Thyroid gland (tissue), 4 donors: ENCODE measurements at places on chromosomes 6 and 20. TPM values are rescaled to one million over a fixed set of nuclear protein-coding genes. Genes with fewer than 3 reads are reported as not detected.

GRCh38 chr6:137840252-137840651, 26.8 kb upstream of the TNFAIP3 start:
- H3K27ac ChIP-seq = no peak overlapping the region
- no peaks in the 10 kb centered on the region for H3K4me1 ChIP-seq
- H3K4me3 ChIP-seq = no peak overlapping the region

DNA sequence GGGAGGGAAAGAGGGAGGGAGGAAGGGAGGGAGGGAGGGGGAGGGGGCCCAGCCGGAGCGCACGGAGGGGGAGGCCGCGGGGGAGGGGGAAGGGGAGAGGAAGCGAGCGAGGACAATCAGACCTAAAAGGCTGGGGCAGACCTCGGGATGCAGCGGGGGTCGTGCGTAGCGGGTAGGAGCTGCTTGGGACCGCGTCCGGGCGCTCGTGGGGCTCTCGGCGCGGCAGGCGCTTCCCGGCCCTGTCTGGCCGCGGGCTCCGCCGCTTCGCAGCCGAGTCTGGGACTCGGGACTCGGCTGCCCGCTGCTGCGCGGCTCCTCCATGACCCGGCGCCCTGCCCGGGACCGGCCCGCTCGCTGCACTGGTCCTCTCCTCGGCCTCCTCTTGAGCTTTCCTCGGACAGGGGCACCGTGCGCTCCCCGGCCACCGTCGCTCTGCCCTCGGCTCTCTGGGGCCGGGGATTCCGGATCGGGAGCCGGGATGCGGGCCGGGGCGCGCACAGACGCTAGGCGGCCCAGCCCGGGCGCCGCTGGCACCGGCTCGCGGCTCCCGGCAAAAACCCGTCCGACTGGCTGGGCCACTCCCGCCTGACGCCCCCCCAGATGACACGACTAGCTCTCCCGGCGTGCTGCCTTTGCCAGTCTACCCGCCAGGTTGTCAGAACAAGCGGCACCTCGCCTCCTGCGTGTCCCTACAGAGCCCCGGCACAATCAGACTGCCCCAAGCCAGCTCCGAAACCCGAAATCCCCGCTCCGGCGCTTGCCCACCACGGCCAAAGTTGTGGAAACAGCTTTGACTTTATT, 2.2 kb downstream of the TFAP2A start:
- H3K4me3 ChIP-seq = peak overlapping the region; percentile 53
- H3K36me3 ChIP-seq = no peaks in the 10 kb centered on the region
- peak; percentile 75 for DNase-seq
- no peak overlapping the region for H3K27ac ChIP-seq
- H3K27me3 ChIP-seq = peaks cover 72% of the 10 kb centered on the region

GRCh38 chr20:50027611-50028105, 44.9 kb downstream of the SNAI1 start:
- H3K4me3 ChIP-seq = no peak overlapping the region
- no peaks in the 10 kb centered on the region for H3K36me3 ChIP-seq
- DNase-seq = peak; percentile 90
- H3K4me1 ChIP-seq = peaks cover 15% of the 10 kb centered on the region
- H3K27ac ChIP-seq = peak overlapping the region; percentile 50
- no peaks in the 10 kb centered on the region for H3K27me3 ChIP-seq

DNA sequence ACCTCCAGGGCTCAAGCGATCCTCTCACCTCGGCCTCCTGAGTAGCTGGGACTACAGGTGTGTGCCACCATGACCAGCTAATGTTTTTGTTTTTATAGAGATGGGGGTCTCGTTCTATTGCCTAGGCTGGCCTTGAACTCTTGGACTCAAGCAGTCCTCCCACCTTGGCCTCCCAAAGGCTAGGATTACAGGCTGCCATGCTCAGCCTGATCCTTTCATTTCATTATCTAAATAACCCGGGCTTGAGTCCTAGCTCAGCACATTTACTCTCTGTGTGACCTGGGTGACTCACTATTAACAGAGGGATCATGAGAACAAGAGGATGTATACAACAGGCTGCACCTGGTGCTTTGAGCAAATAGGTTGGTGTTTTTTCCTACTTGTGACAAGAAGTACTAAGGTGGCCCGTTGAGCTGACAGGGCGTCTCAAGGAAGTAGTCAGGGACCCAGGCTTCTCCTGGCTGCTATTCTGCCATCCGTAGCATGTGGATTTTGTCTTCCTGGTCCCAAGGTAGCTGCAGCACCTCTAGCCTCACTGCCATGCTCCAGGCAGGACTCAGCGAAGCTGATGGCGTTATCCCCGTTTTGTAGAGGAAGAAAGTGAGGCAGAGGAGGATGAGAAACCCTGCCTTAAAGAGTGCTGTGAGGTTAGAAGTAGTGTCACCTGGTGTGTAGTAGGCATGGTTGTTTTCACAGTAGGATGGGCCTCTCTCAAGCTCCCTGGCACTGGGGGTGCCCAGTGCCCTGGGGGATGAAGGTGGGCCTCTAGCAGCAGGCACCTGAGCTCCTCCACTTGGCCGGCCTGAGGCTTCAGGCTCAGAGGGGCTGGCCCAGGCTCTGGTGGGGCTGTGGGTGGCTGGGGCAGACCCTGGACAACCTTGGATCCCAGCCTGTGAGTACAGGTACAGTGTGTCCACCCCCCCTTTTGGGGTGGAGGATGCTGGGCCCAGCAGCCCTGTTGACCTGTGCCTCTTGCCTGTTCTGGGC, 62.4 kb downstream of the ADNP start:
- no peak overlapping the region for H3K27ac ChIP-seq
- H3K4me1 ChIP-seq = no peaks in the 10 kb centered on the region
- H3K4me3 ChIP-seq = no peak overlapping the region

- no peak overlapping the region for H3K27ac ChIP-seq
- no peaks in the 10 kb centered on the region for H3K27me3 ChIP-seq
- H3K4me1 ChIP-seq = no peaks in the 10 kb centered on the region
Measured at GRCh38 chr6:51996296-51996947, 91.0 kb downstream of the PKHD1 start.

DNA sequence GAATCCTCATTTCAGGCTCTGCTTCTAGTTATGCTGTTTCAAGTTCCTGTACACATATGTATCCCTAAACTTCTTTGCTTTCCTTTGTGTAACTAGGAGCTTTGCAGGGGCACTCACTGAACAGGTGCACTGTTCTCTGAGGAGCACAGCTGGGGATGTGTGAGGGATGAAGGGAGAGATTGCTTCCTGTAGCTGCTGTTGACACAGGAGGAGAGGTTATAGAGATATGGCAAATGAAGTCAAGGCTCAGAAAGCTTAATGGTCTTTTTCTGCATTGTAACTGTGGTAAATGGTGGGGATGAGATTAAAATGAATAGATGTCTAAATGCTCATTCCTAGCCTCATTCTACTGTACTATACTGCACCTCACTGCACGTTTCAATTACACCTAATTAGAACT, 454.3 kb downstream of the BTBD3 start:
- no peak overlapping the region for H3K4me3 ChIP-seq
- no peaks in the 10 kb centered on the region for H3K27me3 ChIP-seq
- no peaks in the 10 kb centered on the region for H3K36me3 ChIP-seq
- H3K27ac ChIP-seq = no peak overlapping the region

DNA sequence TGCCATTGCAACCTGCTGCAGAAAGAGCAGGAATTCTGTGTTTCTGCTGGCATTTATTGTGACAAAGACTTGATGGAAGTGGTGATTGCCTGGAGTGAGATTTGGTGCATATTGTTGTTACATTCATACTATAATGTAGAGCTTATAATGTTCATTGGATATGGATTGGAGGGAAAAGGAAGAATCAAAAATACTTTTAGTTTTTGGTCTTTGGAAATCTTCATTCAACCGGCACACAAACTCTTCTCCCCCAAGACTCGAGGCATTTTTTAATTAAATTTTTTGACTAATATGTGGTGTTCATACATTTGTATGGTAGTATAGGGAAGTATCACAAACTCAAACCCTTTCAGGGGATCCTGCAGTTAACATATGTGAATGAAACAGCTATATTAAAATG, 380.8 kb downstream of the DOK5 start:
- DNase-seq = no peak
- no peaks in the 10 kb centered on the region for H3K4me1 ChIP-seq
- no peak overlapping the region for H3K27ac ChIP-seq
- H3K36me3 ChIP-seq = no peaks in the 10 kb centered on the region
- no peaks in the 10 kb centered on the region for H3K27me3 ChIP-seq

- H3K27me3 ChIP-seq = no peaks in the 10 kb centered on the region
- no peaks in the 10 kb centered on the region for H3K4me1 ChIP-seq
- DNase-seq = no peak
- no peaks in the 10 kb centered on the region for H3K36me3 ChIP-seq
- H3K4me3 ChIP-seq = no peak overlapping the region
Measured at GRCh38 chr6:152563177-152563576, 74.0 kb downstream of the SYNE1 start.

DNA sequence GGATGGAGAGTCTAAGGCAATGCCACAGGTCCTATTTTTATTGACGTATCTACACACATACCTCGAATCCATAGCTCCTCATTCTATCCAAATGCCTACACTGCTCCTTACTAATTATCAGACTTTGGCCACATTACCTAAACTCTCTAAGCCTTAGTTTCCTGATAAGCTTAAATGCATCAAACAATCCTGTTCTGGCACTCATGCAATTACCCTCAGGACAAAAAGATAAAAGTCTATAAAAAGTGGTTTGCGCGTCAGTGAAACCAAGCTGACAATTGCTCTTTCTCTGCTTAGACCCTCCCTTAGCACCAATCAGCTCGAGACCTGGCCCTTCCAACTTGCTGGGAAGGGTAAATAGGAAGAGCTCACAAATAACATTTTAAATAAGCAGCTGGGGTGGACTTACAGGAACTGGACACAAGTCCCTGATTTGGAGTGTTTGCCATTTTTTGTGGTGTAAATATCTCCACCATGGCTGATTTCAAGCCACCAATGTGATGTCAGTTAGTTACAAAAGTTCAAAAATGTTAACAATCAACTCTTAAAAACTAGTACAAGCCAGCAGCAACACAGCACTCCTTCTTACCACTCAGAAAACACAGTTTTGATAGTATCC, 7.2 kb upstream of the PLEKHG1 start:
- H3K4me1 ChIP-seq = no peaks in the 10 kb centered on the region
- no peaks in the 10 kb centered on the region for H3K27me3 ChIP-seq
- no peak overlapping the region for H3K27ac ChIP-seq
- H3K4me3 ChIP-seq = no peak overlapping the region

GRCh38 chr6:30493643-30494250, 4.4 kb downstream of the HLA-E start:
- H3K4me3 ChIP-seq = no peak overlapping the region
- no peak for DNase-seq
- H3K4me1 ChIP-seq = peaks cover 4% of the 10 kb centered on the region
- H3K36me3 ChIP-seq = peaks cover 35% of the 10 kb centered on the region

DNA sequence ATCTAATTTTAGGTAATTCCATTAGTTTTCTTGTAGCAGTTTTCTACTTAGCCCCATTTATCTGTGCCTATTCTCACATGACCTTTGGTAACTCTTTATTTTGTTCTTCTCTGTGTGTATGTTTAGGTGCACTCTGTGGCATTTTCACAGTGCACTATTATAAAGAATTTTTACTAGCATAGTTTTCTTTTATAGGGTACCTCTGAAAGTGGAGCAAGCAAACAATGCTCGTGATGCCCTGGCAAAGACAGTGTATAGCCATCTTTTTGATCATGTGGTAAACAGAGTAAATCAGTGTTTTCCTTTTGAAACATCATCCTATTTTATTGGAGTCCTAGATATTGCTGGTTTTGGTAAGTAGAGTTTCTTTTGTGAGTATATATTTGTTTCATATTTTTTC, 107.9 kb downstream of the MYO6 start:
- no peak overlapping the region for H3K27ac ChIP-seq
- DNase-seq = no peak
- no peaks in the 10 kb centered on the region for H3K36me3 ChIP-seq
- no peak overlapping the region for H3K4me3 ChIP-seq
- no peaks in the 10 kb centered on the region for H3K27me3 ChIP-seq

GRCh38 chr20:22525821-22526220, 58.6 kb downstream of the FOXA2 start:
- peaks cover 3% of the 10 kb centered on the region for H3K27me3 ChIP-seq
- no peak overlapping the region for H3K27ac ChIP-seq
- H3K4me1 ChIP-seq = no peaks in the 10 kb centered on the region
- no peaks in the 10 kb centered on the region for H3K36me3 ChIP-seq

DNA sequence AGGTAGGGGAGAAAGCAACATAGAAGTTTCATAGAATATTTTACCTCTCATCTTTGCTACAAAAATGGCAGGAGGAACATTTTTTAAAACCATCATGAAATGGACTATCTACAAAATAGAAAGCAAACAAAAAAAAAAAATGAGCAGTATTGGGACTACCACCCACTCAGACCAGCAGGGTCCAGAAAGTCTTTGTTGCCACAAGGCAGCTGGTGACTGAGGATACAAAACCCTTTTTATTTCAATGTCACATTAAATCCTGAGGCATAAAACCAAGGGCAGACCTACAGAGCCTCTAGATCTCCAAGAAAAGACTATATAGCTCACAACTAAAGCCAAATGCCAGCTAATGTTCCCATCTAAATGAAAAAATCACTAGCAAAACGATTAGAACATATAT, 282.2 kb downstream of the PTPRK start:
- H3K4me3 ChIP-seq = no peak overlapping the region
- H3K27me3 ChIP-seq = no peaks in the 10 kb centered on the region

GRCh38 chr6:33587529-33587928, 7.5 kb upstream of the BAK1 start:
- no peak overlapping the region for H3K27ac ChIP-seq
- no peaks in the 10 kb centered on the region for H3K36me3 ChIP-seq
- no peak for DNase-seq
- H3K27me3 ChIP-seq = no peaks in the 10 kb centered on the region
- H3K4me1 ChIP-seq = peaks cover 20% of the 10 kb centered on the region

GRCh38 chr6:158648682-158649131, 1.1 kb upstream of the SYTL3 start:
- DNase-seq = no peak
- H3K4me1 ChIP-seq = peaks cover 18% of the 10 kb centered on the region
- no peak overlapping the region for H3K4me3 ChIP-seq
- no peaks in the 10 kb centered on the region for H3K27me3 ChIP-seq
- no peak overlapping the region for H3K27ac ChIP-seq

DNA sequence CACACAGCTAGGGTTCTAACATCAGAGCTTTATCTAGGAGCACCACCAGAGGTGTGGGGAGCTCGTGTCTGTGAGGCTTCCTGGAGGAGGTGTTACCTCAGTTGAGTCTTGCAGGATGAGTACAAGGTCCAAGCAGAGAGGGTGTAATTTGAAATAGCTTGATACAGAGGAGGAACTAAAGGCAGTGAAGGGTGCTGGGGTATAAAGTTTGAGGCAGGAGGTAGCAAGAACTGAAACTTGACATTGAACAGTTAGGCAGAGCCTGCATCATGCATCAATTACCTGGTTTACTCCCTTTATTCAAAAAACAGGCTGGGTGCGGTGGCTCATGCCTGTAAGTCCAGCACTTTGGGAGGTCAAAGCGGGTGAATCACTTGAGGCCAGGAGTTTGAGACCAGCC, 241.2 kb downstream of the UST start:
- no peaks in the 10 kb centered on the region for H3K36me3 ChIP-seq
- H3K27ac ChIP-seq = no peak overlapping the region
- DNase-seq = no peak

- DNase-seq = no peak
- no peak overlapping the region for H3K27ac ChIP-seq
- H3K27me3 ChIP-seq = no peaks in the 10 kb centered on the region
- no peak overlapping the region for H3K4me3 ChIP-seq
- no peaks in the 10 kb centered on the region for H3K36me3 ChIP-seq
- no peaks in the 10 kb centered on the region for H3K4me1 ChIP-seq
Measured at GRCh38 chr6:3789018-3789895, 37.7 kb upstream of the PXDC1 start.

- H3K27me3 ChIP-seq = no peaks in the 10 kb centered on the region
- H3K4me1 ChIP-seq = no peaks in the 10 kb centered on the region
- no peaks in the 10 kb centered on the region for H3K36me3 ChIP-seq
- no peak overlapping the region for H3K27ac ChIP-seq
- H3K4me3 ChIP-seq = no peak overlapping the region
Measured at GRCh38 chr20:49426395-49426794, 56.1 kb downstream of the KCNB1 start.

The EFCAB8 gene
- not detected for total RNA-seq

The MYLK4 gene
- total RNA-seq = 1.8 TPM

The BPIFB2 gene
- total RNA-seq = not detected

The CASP8AP2 gene
- total RNA-seq = 22.6 TPM

The PSORS1C1 gene
- 1.6 TPM for total RNA-seq
